ENCODE measurements at places on chromosomes 13 and 19.

- no peak for DNase-seq
These were observed at the start of gene NPHS1 for GRCh38 chr19:35852029-35852780. Gene NPHS1 (minus strand): TSS chr19:35852504. CDS start chr19:35851837, 667 bp downstream.

DNA sequence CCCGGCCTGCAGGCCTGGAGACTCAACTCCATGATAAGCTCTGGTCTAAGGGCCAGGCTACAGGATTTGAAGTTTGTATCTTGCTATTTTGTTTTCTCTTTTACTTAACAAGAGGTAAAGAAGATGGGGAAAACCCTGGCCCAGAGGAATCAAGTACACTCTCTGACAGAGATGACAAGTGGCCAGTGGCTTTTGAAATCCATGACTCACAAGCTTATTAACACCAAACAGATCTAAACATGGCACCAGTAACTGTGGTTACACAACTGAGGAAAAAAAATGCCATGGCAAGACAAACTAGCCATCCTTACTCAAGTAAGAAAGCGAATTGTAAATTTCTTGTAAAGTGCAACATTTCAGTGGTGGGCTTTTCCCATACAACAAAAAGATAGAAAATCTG lies 72.6 kb upstream of the SERTM1 start:
- no peak for DNase-seq

DNA sequence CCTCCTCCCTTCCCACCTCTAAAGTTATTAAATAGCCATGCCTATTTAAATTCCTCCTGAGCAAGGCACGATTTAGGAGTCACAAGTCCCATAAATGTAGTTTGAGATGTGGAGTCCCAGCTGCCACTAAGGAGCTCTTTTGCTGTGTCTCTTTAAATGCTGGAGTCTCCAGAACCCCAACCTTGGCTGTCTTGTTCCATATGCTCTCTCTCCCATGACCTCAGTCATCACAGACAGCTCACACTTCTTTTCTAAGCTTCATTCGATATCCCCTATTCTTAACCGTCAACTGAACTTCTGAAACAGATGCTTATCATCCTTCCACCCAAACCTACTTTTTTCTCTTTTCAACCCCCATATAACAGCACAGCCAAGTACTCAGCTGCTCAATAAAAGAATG lies 197.1 kb downstream of the VWA8 start:
- no peak for DNase-seq

DNA sequence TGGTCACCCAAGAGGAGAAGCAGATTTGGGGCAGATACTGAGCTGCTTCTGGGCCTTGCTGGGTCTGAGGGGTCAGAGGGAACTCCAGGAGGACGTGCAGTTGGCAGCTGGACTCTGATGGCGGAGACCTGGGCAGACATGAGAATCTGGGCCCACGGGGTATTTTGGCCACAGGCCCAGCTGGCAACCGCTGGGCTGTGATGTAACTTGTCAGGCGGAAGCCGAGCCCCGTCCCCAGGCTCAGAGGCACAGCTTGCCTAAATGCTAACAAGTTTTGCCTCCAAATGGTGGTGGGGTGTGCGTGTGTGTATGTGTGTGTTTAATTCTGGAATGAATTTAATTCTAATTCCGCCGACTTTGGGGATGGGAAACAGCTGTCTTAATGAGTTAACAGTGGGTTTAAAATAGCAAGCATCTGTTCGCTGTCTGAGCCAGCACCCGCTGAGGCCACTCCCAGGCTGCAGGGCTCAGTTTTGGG lies 11.6 kb downstream of the ZNRF4 start:
- DNase-seq, result no peak

DNA sequence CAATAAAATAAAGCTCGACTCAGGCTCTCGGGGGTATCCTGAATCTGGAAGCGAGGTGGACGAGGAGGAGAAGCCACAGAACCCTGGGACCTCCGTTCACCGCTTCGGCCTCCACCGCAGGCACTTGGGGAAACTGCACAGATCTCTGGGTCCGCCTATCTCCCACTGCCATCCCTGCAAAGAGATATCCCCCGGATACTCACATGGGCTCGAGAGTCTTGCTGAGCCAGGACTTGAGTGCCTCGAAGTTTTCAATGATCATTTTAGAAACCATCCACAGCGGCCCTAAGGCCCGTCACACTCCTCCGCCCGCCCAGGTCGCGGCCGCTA lies 589 bp downstream of the RBM26 start:
- no peak for DNase-seq

DNA sequence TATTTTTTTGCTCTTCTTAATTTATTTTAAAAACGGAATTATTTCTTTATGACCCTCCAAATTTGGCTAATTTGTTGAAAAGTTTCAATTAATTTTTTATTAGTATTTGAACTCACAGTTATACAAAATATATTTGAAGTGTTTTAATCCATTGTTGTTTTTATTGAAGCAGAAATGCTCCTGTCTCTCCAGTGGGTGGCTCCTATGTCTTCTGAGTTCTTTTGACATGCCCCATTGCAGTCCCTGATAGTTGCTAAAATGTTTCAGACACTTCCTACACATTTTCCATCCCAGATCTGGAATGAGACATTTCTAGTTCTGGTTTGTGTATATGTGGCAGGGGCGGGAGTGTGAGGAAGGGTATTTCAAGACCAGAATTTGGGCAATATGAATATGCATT lies 579.4 kb upstream of the PRR20A start:
- no peak for DNase-seq

DNA sequence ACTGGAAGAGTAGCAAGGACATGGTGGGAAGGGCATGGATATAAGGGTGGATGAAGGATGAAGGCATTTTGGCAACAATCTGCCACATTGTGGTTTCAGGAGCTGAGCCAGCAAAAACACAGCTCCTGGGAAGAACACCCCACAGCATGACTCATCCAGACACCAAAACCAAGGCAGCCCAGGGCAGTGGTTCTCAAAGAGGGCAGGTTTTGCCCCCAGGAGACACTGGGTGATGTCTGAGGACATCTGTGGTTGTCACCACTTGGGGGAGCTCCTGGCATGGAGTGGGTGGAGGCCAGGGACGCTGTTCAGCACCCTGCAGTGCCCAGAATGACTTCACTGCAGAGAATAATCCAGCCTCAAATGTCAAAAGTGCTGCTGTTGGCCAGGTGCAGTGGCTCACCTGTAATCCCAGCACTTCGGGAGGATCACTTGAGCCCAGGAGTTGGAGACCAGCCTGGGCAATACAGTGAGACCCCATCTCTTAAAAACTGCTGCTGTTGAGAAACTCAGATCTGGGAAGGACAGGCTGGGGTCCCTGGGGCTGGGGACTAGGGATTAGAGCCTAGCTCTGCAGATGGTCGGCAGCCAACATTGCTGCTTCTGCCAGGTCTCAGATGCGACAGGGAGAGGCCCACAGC lies 16.1 kb downstream of the ZFR2 start:
- peak; percentile 14 for DNase-seq

DNA sequence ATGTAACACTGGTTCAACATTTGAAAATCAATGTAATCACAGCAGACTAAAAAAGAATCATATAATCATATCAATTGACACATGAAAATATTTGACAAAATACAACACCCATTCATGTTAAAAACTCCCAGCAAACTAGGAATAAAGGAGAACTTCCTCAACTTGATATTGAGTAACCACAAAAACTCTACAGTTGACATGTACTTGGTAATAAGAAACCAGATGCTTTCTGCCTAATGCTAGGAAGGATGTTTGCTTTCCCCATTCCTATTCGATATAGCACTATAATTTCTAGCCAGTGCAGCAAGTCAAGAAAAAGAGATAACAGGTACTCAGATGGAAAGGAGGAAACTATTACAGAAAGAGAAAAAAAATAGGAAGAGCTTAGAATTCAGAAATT lies 26.9 kb downstream of the UFM1 start:
- no peak for DNase-seq

DNA sequence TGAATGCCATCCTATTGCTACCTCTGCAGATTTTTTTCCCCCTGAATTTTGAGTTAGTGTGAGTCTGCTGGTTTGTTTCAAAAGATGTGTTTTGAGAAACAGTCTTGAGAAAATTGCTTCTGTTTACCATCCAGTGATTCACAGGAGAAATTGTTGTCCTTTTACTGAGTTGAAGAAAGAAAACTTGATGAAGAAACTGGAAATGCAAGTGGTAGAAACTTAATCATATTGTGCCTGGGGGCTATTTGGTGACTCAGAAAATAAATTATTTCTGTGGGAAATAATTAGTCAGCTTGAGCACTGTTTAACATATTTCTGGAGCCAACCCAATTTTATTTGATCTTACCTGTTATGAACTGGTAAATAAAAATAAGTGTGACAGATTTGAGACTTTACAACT lies 35.4 kb downstream of the PAN3 start:
- DNase-seq, result no peak

GRCh38 chr19:33496038-33496895 lies 25.3 kb downstream of the PEPD start:
- DNase-seq, result no peak

Data from T follicular helper cell (primary cell).